ENCODE measurements at places on chromosomes 13 and 19.

- no peak for DNase-seq
Observed at GRCh38 chr19:30363073-30363472, 9.1 kb upstream of the ZNF536 start.

DNA sequence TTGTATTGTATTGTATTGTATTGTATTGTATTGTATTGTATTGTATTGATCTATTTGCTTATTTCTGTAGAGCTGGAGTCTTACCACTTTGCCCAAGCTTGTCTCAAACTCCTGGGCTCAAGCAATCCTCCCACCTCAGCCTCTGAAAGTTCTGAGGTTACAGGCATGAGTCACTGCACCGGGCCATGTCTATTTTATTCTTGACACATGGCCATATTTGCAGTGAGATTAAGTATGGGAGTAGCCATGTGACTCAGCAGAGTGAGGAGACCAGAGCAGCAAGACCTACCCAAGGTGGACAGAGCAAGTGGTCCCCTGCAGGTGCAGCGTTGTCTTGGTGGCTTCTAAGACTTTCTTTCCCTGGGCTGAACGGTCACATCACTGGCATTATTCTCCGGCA lies 49.1 kb upstream of the UBAC2 start:
- DNase-seq: no peak

- no peak for DNase-seq
Observed at GRCh38 chr19:19296953-19297689, 23.2 kb downstream of the SUGP1 start.

GRCh38 chr13:98504029-98504351 lies 72.9 kb downstream of the STK24 start:
- no peak for DNase-seq

GRCh38 chr19:53432088-53432661 lies 391 bp downstream of the ZNF761 start:
- DNase-seq: peak; percentile 66
